ENCODE measurements at places on chromosomes 16 and 17. TPM values are rescaled to one million over a fixed set of nuclear protein-coding genes. Genes with fewer than 3 reads are reported as not detected.

DNA sequence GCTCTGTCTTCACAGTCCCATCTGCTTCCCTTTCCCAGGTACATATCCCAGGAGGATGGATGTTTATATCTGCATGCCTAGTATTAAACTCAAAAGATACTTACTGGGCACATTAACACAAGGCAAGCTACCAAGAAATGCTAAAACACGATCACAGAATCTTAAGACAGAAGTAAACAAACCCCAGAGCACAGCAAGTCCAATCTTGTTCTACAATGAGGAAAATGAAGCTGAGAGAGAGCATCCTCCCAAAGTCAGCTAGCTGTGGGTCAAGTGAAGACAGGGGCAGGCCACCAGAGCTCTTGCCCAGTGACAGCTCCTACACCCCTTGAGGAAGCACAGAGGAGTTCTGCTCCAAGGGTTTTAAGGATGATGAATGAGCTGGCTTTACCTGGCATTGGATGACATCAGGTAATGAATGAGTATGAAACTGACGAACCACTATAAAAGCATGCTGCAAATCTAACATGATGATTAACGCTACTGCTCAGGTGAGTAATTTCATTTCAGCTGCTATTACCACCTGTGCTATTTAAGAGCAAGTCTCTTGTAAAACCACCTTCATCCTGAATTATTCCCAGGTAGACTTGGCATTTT is 20.3 kb downstream of the XPO6 start:
- DNase-seq: no peak

SYT17 gene
- total RNA-seq: 0.55 TPM

DNA sequence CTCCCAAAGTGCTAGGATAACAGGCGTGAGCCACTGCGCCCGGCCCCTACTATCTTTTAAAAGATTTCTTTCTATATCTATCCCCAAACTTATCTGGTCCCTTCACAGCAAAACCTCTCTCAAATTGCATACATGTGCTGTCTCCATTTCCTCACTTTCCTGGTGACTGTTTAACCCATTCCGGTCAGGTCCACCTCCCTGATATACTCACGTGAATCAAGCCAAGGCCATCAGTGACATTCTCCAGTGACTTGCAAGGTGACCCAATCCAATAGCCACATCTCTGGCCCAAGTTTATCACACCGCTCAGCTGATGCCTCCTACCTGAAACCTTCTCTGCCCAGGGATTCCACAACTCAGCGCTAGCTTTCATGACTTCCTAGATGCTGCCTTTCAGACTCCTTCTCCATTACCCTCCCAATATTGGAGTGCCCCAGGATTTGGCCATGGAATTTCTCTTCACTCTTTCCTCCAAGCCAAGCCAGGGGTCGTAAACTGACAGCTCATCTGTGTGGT is 1.4 kb upstream of the CTCF start:
- no peak for DNase-seq

GRCh38 chr17:63842173-63842539 is 329 bp downstream of the SMARCD2 start:
- no peak for DNase-seq

DNA sequence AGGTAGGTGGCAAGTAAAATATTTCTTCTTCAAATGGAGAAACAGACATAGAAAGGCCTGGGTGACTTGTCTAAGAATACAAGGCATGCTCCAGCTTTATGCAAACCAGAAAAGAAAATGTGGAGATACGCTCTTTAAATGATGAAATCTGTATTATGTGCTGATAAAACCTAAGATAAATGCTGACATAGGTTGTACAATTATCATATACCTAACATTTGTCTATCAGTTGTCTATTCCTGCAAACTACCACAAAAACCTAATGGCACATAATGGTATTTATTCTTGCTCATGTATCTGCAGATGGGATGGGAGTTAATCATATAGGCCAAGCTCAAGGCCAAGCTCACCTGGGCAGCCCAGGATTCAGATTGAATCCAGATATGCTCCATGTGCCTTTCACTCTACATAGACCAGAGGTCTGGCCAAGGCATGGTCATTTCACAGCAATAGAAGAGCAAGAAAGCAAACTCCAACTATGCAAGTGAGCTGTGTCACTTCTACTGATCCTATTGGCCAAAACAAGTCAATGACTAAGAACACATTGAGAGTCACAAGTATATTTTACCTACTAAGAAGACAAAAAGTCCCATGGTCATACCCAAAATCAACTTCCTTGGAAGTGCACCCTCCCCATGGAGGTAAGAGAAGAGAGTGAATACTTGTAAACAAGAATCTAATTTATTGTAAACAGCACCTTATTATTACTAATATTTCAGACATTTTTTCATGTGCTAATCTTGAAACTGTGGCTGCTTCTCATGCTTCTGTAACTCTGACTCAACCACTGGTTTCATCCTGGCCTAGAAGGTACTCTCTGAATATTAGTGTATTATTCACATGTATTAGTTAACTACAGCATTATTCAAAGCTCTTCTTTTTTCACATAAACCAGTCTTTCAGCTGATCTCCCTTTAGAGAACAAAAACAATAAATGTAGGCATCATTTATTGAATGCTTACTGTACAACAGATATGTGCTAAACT is 270.7 kb upstream of the SOX9 start:
- no peak for DNase-seq

SLC16A5 gene
- total RNA-seq: 0.10 TPM

- no peak for DNase-seq
Measured at GRCh38 chr16:46586011-46586577, 35.1 kb downstream of the SHCBP1 start.

DNA sequence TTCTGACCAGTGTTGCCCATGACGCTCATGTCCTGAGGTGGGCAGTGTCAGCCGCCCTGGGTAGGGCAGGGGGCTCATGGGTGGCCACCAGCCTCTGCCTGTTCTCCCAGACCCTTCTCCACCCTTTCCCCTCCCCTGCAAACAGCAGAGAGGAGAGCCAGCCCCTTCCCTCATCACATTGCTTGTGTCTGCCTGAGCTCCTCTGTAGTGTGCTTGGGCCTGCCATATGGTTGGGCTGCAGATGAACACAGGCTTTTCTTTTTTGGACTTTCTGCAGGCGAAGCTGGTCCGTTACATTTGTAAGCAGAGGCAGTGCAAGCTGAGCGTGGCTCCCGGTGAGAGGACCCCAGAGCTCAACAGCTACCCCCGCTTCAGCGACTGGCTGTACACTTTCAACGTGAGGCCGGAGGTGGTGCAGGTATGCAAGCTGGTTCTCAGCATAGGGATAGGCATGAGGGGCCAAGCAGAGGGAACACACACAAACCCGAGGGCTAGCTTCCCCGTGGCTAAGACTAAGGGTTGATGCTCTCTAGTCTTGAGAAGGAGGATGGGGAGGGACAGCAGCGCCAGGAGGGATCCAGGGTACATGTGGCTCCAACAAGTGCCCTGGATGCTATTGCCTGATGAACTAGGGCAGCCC is 80.6 kb upstream of the LGALS9 start:
- DNase-seq: no peak

UNC45B gene
- total RNA-seq: not detected

GRCh38 chr17:33116021-33116551 is 124.4 kb downstream of the SPACA3 start:
- DNase-seq: no peak

SULT1A4 gene
- 19.6 TPM for total RNA-seq

PTX4 gene
- not detected for total RNA-seq

DNA sequence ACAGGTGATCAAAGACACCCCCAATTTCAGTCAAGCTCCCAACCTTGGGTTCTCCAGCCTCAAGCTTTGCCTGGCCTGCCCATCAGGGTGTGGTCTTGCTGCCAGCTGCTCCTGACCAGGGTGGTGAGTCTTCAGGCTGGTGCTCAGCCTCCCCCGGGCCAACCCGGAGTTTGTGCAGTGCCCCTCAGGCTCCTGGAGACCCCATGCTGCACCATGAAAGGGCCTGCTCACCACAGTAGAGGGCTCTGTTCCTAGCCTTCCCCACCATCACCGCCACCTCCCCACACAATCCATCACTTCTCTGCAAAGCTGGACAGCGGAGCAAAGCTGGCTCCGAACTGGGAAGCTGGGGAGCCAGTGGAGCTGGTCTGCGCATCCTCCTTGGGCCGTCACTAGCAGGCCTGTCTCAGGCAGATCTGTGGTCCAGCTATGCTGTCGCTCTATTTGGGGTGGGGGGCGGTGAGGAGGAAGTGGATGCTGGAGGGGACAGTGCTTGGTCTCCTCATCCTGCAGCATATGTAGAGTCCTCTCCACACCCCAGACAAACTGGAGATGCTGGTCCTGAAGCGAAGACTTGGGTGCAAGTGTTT is 88.5 kb upstream of the RPL38 start:
- DNase-seq: no peak

CD300LG gene
- not detected for total RNA-seq

TBC1D3H gene
- not detected for total RNA-seq

SRP68 gene
- 34.6 TPM for total RNA-seq

ITGB4 gene
- total RNA-seq: 15.2 TPM

DNA sequence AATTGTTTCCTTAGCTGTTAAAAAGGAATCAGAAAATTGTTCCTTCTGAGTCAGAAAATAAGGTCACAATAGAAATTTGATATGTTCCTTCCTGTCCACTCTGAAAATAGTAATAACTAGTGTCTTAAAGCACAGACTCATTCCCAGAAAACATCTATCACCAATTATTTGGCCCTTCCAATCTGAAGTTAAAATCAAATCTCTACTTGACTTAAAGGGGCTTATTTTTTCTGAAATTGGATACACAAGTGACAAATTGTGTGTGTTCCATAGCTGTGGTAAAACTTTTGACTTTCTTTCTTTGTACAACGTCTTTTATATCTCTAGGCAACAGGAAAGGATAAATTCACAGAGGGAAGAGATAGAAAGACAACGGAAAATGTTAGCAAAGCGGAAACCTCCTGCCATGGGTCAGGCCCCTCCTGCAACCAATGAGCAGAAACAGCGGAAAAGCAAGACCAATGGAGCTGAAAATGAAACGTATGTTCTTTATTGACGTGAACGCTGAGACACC is 54.5 kb upstream of the MRC2 start:
- DNase-seq: no peak

GRCh38 chr16:8776129-8776584 is 21.3 kb downstream of the TMEM186 start:
- no peak for DNase-seq

GRCh38 chr16:69113216-69113615 is 7.8 kb downstream of the HAS3 start:
- no peak for DNase-seq

OR2C1 gene
- total RNA-seq: not detected

ACSM2A gene
- not detected for total RNA-seq

GRCh38 chr17:48429638-48430586 is at the start of gene SKAP1:
Gene SKAP1, minus strand, starts transcription at chr17:48430214.
- DNase-seq: no peak

DNA sequence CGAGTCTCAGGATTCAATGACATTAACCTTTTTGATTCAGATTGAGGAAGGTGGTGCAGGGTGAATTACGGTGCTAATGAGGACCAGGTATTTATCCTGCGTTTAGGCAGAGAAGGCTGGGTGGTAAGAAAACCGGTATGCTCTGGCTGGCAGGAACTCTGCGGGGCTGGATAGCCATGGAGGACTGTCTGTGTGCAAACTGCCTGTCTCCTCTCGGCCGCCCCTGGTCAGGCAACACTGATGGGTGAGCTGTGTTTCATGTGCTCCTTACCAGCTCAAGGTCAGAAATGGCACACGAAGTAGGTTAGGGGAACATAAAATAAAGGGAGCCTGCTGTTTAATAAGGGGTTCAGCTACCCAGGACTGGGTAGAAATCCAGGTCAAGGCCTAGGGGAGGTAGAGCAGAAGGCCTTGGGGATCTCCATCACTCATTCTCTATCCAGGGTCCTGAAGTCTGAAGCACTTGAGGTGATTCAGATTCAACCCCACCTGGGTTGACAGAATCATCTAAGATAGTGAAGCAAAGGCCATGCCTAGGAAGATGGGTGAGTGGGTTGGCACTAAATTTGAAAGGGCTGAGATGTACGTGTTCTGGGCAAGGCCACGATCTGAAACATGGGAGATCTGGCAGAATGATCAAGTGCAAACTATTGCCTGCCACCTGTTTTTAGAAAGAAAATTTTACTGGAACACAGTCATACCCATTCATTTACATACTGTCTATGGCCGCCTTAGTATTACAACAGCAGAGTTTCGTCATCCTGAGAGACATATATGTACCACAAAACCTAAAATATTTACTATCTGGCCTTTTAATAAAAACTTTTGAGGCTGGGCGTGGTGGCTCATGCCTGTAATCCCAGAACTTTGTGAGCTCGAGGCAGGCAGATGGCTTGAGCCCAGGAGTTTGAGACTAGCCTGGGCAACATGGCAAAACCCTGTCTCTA is 292.5 kb downstream of the XYLT1 start:
- no peak for DNase-seq

DNA sequence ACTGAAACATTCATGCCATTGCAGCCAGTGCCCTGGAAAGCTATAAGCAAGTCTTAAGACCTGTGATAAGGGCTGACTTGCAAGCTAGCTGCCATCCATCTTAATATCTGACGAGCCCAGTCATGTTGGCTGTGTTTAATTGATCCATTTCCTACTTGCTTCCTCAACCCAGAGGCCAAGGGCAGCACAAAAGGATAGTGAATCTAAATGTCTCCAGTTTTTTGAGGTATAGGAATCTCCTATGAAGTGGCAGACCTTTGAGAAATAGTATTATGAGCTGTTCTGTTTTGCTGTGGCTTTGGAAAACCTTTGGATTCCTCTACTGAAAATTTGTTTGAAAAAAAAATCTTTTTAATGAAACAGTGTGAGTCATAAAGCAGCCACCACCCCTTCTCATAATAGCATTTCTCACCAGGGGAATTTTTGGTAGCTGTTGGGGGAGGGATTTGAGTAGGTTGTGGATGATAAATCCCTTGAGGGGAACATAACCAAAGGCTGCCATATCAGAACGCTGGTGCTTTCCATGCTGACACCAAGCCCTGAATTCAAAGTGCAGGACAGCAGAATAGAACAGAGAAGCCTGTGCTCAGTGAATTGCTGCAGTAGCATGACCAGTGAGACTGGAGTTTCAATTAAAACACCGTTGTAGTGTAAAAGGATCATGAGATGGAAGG is 12.9 kb downstream of the ZNRF1 start:
- peak; percentile 92 for DNase-seq

SCPEP1 gene
- total RNA-seq: 126 TPM

OR4D1 gene
- not detected for total RNA-seq

GFAP gene
- not detected for total RNA-seq

GRCh38 chr17:29154516-29155226 is 25.5 kb downstream of the MYO18A start:
- no peak for DNase-seq

PRR15L gene
- total RNA-seq: not detected

DNA sequence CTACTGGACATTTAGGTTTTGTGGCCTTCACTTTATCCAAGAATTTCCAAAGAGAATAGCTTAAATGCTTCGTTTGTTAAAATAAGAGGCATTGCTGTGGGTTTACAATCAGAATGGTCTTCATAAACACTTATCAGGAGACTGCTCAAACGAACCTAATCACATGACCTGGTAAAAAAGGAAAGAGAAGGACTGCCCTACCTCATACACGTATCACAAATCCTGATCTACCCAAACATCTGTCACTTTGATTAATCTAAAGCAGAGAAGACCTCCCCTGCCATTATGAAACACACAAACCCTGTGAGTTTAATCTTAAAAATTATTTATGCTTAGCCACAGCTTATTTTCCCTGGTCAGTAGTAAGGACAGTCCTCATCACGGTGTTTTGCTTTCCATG is 76.6 kb downstream of the PARN start:
- no peak for DNase-seq

GHDC gene
- total RNA-seq: 31.5 TPM

SALL1 gene
- total RNA-seq: 3.4 TPM

All from A172 (cell line).